ENCODE measurements at places on chromosomes 1 and 21. TPM values are rescaled to one million over a fixed set of nuclear protein-coding genes. Genes with fewer than 3 reads are reported as not detected.

The ADCY10 gene
- under 0.01 TPM for total RNA-seq

The PPIAL4G gene
- not detected for total RNA-seq

The E2F2 gene
- total RNA-seq = 0.39 TPM

The LCE1F gene
- not detected for total RNA-seq

The CFHR5 gene
- not detected for total RNA-seq

The CELA2B gene
- not detected for total RNA-seq

The NFYC gene
- total RNA-seq = 22.5 TPM

The SLAMF9 gene
- total RNA-seq = 0.59 TPM

The TSACC gene
- not detected for total RNA-seq

The S100A7A gene
- total RNA-seq = not detected

The ITGB2 gene
- 1.7 TPM for total RNA-seq

The LIPI gene
- total RNA-seq = not detected

The RXRG gene
- not detected for total RNA-seq

The CASQ2 gene
- not detected for total RNA-seq

The CCDC17 gene
- total RNA-seq = 1.0 TPM

The TPTE gene
- total RNA-seq = not detected

The KCNA3 gene
- total RNA-seq = 0.07 TPM

The SPRR3 gene
- not detected for total RNA-seq

The CLCA4 gene
- not detected for total RNA-seq

The CRYAA gene
- total RNA-seq = not detected
